Fibroblast of skin of right biceps (primary cell): ENCODE measurements at places on chromosomes 13 and 19.

DNA sequence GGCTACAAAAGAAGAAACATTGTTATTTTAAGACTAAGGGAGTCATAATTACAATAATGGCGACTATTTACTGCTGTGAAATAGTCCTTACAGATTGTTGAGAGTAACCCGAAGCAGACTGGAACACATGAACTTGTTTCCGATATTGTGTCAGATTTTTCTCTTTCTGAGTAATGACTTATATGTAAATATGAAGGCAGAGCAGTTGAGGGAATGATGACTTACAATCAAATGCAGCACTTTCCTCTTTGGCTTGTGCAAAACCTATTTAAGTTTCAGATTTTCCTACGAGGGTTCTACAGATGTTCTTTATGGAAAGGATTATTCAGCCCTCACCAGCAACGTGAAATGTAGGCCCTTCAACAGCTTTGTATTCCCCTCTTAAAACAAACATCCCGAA lies 198.6 kb downstream of the RGCC start:
- no peak for DNase-seq

DNA sequence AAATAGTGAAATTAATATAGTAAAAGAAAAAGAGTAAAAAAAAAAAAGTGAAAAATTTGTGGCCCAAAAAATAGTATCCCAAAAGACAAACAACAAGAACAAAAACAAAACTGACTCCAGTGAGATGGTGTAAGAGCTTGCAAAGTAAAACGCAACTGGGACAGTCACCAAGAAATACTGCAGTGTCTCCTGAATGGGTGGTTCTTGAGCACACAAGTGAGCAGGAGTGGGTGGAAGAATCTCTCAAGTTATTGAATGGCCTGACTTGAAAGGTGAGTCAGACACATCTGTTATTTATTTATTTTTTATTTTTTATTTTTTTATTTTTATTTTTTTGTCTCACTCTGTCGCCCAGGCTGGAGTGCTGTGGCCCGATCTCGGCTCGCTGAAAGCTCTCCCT lies 1.9 kb downstream of the ZNF493 start:
- DNase-seq, result peak; percentile 0

DNA sequence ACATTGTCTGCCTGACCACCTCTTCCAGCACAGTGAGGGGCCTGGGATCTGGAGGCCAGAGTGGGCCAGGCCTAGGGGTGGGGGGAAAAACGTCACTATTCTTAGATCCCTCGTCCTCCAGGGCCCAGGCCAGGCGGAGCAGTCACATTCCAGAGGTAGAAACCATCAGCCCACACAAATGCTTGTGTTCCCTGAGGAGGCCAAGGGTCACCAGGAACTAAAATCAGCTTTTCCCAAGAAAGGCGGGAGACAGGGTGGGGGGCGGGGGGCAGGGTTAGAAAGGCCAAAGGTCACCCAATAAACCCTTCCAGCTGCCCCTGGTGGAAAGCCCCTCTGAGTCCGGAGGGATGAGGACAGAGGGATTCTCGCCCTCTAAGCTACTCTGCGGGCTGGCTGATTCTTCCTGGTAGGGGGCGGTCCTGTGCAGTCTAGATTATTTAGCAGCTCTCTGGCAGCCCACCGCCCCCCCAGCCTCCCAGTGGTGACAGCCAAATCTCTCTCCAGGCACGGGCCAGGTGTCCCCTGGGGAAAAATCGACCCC lies 23.5 kb upstream of the CCL25 start:
- DNase-seq, result peak; percentile 29

- no peak for DNase-seq
Measured at GRCh38 chr13:104204177-104204576, 1138.0 kb upstream of the SLC10A2 start.

GRCh38 chr19:37007587-37008220 lies 70.5 kb upstream of the ZNF420 start:
- DNase-seq, result peak; percentile 49

- peak; percentile 80 for DNase-seq
Measured at GRCh38 chr13:80469853-80470381, 129.0 kb upstream of the SPRY2 start.

DNA sequence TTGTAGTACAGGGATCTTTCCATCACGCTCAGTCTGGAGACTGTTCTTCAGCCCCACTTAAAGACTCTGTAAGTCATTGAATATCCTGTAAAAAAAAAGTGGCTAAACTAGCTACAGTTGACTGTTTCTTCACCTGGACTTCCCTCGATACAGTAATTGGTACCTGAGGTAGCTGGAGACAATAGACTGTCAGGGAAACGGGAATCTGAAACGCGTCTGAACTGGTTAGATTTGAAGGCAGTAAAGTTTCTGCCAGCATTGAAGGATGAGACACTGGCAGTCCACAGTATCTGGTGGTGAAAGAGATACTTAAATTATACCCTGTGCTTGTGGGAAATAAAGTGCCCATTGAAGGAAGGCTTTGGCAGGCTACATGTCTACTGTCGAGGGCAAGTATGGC lies 550.5 kb downstream of the IRS2 start:
- no peak for DNase-seq

- DNase-seq, result no peak
Measured at GRCh38 chr19:34246340-34246739, 8.0 kb upstream of the GARRE1 start.

DNA sequence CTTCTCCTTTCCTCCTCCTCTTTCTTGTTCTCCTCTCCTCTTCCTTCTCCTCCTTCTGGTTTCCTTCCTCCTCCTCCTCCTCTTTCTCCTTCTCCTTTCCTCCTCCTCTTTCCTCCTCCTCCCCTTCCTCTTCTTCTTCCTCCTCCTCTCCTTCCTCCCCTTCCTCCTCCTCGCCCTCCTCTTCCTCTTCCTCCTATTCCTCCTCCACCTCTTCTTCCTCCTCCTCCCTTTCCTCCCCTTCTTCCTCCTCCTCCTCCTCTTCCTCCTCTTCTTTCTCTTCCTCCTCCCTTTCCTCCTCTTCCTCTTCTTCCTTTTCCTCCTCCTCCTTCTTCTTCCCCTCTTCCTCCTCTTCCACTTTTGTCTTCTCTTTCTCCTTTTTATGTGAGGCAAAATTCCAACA lies 55.0 kb upstream of the ADGRE1 start:
- DNase-seq, result no peak

DNA sequence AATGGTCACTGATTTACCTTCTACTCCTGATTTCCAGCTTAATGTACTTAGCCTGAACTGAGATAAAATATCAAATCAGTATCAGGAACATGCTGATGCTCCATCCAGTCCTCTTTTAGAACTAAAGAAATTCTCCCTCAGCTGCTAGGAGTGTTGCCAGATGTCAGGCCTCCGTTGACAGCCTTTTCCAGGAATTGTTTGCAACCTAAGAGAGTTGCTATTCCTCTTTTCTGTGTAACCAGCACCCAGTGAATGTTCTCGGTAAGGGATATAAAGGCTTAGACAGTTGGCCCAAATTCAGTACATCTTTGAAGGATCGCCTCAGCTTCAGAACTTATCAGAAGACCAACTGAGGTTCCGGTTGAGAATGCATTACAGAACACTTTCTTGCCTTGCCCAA lies 559.0 kb downstream of the PCDH17 start:
- no peak for DNase-seq

GRCh38 chr13:91355826-91356710 lies 8.6 kb downstream of the MIR17HG start:
- DNase-seq, result no peak

DNA sequence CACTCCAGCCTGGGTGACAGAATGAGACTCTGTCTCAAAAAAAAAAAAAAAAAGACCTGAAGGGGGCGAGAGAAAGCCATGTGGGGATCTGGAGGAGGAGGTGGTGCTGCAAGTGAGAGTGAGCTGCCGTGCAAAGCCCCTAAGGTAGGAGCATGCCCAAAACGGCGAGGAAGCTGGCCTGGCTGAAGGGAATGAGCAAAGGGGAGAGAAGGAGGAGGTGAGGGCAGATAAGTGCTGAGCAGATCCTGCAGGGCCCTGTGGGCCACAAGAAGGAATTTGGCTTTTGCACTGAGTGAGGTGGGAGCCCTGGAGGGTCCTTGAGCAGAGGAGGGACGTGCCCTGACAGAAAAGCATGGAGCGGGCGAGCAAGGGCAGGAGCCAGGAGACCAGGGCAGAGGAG lies 19.4 kb upstream of the ADGRE5 start:
- DNase-seq, result peak; percentile 57

- no peak for DNase-seq
Measured at GRCh38 chr13:78370231-78370630, 233.1 kb downstream of the POU4F1 start.

DNA sequence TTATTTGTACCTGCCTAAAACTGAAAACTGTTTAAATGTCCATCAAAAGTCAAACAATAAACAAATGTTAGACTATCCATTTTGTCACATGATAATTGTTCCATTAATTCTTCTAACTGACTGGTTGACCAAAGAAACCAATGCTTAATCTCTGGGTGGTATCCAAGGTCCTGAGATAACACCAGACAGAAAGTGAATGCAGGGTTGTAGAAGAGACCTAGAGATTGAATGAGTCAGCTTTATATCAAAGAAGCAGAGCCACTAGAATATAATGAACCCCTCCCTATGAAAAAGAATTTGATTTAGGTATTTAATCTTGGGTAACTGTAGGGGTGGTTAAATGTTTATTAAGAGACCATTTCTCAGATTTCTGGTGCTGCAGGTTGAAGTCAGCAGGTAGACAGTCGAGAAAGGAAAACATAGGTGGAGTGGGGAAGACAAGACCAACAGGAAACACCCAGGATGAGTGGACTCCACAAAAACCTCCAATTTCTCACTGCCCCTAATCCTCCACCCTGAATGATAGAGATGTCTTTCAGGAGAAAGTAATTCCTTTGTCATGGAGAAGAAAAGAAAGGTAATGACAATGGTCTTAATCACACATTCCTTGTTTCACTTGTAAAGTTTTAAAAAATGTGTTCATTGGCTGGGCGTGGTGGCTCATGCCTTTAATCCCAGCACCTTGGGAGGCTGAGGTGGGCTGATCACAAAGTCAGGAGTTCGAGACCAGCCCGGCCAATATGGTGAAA lies 536.4 kb downstream of the IRS2 start:
- DNase-seq, result no peak

DNA sequence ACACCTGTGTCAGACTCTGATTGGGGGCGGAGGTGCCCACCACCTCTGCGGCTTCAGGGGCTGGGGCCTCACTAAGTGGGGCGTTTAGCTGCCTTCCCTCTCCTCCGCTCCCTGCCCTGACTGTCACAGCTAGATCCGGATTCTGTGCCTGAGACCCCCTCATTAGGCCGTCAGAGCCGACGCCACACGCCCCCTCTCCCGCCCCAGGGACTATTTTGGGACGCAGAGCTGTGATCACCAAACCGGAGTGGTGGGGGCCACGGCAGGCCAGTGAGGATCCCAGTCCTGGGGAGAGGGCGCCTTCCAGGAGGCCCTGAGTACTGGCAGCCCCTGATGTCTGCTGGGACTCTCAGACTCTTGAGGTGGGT lies 762 bp downstream of the KANK3 start:
- DNase-seq, result no peak

GRCh38 chr19:58428617-58429016 lies 11.3 kb downstream of the ZNF132 start:
- DNase-seq, result no peak

- no peak for DNase-seq
Measured at GRCh38 chr13:110989331-110989730, 74.5 kb upstream of the ANKRD10 start.

- no peak for DNase-seq
Measured at GRCh38 chr19:14203177-14203576, 2.8 kb downstream of the ADGRL1 start.
